Activated CD4-positive, alpha-beta T cell treated with anti-CD3 and anti-CD28 coated beads, Interleukin-2, amount 10 ng/mL, durations not matched to agents 7 days and 5 days (primary cell): ENCODE measurements at places on chromosomes 12 and 14.

DNA sequence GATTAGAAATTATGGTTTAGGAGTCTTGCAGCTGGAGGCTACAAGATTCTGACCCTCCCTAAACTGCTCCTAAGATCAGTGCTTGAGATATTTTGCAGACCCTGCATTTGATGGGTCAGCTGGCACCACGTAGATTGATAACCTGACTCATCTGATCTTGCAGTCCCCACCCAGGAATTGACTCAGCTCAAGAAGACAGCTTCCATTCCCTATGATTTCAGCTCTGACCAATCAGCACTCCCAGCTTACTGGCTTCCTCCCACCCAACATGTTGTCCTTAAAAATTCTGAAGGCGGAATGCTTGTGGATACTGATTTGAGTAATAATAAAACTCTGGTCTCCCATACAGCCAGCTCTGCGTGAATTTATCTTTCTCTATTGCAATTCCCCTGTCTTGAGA lies 23.2 kb upstream of the MTHFD1 start:
- DNase-seq: no peak

- DNase-seq: no peak
These were observed 12.7 kb downstream of the SPTLC2 start for GRCh38 chr14:77603654-77604255.

GRCh38 chr14:29895591-29896083 lies 32.0 kb downstream of the PRKD1 start:
- DNase-seq: no peak

- DNase-seq: no peak
These were observed 85.2 kb downstream of the TMTC3 start for GRCh38 chr12:88227263-88227662.

DNA sequence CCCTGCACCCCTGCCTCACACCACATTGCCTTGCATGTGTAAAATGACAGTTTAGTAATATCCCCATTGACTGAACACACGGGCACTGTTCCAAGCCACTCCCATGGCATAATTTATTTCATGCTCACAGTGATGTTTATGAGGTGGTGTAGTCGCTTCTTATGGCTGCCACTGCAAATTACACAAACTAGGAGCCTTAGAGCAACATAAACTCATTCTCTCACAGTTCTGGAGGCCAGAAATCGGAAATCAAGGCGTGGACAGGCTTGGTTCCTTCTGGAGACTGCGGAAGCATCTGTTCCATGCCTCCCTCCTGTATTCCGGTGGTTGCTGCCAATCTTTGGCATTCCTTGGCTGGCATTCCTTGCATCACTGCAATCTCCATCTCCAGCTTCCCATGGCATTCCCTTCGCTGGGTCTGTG lies 97.3 kb downstream of the RIN3 start:
- no peak for DNase-seq

DNA sequence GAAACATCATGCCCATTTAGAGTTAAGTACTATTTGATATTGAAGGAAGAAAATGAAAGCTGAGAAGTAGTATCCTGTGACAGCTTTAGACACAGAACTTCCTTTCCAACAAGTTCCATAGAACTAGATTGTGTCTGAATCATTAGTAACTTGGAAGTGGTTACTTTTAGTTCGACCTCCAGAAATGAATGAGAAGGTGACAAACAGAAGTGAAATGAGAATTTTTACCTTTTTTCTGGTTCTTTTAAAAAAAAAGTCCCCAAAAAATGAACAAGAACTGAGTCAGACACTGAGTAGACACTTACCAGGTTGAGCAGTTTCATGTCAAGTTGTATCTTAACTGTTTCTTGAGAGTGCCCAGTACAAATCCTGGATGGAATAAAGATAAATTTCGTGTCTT lies 3.0 kb downstream of the ATP6V0A2 start:
- DNase-seq: no peak

GRCh38 chr14:77469067-77469505 lies 11.2 kb downstream of the AHSA1 start:
- DNase-seq: no peak

- no peak for DNase-seq
These were observed 252.9 kb upstream of the SFSWAP start for GRCh38 chr12:131458048-131458374.

- no peak for DNase-seq
These were observed 1.0 kb upstream of the NRIP2 start for GRCh38 chr12:2835691-2836403.

DNA sequence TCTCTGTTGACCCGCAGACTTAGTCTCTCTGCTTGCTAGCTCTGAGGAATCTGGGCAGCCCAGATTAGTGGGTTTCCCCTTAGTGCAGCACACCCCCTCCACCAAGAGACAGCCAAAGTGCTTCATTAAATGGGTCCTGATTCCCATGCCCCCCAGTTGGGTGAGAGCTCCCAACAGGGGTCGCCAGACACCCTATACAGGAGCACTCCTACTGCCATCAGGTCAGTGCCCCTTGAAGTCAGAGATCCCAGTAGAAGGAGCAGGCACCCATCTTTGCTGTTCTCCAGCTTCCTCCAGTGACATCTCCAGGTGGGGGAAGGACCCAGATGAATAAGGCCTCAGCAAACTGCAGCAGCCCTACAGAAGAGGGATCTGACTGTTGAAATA lies 36.7 kb upstream of the C14orf132 start:
- DNase-seq: no peak

GRCh38 chr12:24596768-24597388 lies 352.0 kb downstream of the BCAT1 start:
- DNase-seq: no peak
